ENCODE measurements at places on chromosomes 7 and 10.

DNA sequence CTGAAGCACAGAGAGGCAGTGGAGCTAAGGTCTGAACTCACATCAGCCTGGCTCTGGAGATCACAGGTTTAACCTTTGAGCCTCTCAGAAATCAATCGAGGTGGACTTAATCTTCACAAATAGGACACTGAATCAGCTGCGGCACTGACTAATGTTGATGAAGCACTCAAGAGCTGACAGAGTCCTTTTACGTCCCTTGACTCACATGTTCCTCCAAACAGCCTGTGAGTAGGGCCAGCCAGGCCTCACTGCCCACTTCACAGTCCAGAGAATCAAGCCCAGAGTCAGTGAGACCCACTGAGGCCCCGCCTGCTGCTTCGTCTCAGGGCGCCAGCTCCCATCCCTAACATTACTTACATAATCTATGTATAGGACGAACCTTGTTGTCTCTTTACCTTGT, 63.1 kb downstream of the TNS3 start:
- no peak for DNase-seq

DNA sequence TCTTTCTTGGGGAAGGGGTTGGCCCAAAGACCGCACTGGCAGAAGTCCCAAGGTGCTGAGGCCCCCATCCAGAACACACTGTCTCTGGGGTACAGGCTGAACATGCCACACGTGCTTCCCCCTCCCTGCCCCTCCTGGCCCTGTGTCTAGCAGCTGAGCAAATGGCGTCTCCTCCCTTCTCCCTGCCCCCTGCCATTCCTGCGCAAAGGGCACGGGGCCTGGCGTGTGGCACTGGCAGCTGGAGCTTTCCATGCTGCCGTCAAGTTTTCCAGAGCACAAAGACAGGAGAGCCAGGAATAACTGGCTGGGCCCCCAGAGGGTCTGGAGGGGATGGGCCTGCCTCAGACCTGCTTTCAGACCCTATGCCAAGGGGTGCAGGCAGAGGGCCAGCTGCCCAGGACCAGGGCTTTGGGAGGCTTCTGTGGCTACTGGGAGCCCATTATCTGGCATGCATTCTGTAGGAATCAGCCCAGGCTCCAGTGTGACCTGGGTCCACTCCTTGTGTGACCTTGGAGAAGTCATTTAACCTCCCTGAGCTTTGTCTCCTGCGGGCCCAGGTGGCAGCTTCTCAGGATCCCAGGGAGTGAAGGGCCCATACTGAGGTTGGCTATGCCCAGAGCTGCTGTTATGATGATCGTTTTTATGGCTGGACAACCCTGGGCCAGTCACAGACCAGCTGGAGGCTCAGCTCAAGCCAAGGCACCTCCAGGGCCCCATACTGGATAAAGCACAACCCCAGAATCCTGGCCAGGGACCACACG, 710 bp upstream of the LDB3 start:
- no peak for DNase-seq

- DNase-seq = no peak
Measured at GRCh38 chr10:92847202-92847864, 987 bp upstream of the EXOC6 start.

DNA sequence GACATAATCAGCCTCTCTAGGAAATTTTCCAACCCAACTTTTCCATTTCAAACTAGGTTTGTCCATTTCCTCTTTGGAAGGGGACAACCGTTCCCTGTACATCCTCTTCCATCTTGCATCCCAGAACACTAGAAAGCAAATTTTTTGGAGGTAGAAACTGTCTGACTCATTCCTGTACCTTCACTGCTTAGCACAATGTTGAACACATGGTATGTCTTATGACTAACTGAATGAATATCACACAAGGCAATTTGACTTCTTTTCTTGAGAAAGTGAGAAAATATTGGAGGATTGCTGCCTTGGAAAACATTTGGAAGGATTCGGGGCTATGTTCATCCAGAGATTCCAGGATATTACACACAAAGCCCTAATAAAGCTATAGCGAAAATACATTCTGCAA, 289.1 kb downstream of the FGFR2 start:
- no peak for DNase-seq

DNA sequence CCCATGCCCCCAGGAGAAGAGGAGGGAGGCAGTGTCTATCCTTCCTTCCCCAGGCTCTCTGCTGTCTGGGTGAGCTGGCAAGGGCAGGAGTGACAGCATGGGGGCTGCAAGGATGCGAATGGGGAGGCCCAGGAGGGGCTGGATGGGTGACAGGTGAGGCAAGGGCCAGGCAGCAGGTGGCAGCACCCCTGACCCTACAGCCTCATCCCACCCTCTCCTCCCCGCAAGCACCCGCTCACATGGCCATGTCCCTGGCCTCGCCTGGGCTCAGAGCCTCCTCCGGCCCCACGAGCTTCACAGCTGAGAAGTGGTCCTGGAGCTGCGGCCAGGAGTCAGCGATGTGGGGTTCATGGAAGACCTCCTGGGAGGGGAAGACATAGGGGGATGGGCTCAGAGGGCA, 5.4 kb downstream of the PLOD3 start:
- no peak for DNase-seq

GRCh38 chr7:136685501-136686173, 182.8 kb upstream of the CHRM2 start:
- DNase-seq = no peak

DNA sequence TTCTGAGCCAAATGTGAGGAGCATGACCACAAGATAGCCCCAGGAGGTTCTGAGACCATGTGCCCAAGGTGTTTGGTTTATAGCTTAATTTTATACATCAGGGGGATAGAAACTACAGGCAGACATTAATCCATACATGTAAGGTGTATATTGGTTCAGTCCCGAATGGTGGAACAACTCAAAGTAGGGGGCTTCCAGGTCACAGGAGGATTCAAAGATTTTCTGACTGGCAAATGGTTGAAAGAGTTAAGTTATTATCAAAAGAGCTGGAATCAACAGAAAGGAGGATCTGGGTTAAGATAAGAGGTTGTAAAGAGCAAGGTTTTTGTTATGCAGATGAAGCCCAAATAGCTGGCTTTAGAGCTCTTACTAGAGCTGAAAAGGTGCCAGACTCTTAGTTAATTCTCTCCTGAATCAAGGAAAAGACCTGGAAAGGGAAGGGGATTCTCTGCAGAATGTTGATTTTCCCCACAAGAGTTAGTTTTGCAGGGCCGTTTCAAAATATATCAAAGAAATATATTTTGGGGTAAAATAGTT, 640.0 kb downstream of the IPMK start:
- DNase-seq = no peak

DNA sequence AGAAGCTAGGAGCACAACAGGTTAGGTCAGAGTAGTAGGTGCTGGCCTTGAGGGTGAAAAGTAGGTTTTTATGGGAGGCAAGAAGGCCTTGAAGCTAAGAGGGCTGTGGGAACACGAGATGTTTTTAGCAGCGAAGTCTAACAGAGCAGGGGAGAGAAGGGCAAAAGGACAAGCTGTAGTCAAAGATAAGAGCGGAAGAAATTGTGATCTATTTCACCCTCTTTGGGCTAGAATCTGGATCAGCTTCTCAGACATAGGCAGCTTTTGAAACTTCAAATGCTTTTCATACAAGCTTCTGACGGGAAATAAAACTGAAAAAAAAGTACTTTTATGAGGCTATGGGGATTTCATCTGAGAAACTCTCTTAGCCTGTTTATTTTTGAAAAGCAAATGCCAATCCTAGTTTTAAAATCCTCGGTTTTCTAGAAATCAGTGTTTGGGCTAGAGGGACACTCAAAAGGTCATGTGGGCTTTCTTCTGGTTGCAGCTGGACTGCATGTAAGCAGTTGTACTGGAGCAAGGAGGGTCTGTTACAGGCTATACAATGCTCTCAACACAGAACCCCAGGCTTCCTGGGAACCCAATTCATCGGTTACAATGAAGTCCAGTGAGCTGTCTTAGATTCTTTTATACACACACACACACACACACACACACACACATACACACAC, 83.6 kb downstream of the RNF216 start:
- no peak for DNase-seq

DNA sequence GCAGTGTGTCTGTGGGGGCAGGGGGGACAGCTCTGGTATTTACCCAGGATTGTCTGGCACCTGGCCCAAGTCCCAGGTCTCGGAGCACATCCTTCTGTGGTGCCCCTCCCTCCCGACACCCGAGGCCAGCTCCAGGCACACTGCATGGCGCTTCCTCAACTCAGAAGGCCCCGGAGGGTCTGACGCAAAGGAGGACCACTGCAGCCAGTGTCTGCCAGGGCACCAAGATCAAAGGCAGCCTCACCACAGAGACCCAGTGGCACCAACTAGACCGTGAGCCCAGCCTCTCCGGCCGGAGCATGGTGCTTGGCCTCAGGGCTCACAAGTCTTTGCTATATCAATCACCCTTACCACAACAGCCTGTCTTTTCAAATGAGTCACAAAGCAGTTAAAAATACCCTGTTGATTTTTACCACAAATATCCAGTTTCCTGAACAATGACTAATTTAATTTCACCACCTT, 99.3 kb upstream of the DDC start:
- no peak for DNase-seq

- DNase-seq = no peak
Measured at GRCh38 chr10:120891365-120891764, 40.2 kb downstream of the WDR11 start.

DNA sequence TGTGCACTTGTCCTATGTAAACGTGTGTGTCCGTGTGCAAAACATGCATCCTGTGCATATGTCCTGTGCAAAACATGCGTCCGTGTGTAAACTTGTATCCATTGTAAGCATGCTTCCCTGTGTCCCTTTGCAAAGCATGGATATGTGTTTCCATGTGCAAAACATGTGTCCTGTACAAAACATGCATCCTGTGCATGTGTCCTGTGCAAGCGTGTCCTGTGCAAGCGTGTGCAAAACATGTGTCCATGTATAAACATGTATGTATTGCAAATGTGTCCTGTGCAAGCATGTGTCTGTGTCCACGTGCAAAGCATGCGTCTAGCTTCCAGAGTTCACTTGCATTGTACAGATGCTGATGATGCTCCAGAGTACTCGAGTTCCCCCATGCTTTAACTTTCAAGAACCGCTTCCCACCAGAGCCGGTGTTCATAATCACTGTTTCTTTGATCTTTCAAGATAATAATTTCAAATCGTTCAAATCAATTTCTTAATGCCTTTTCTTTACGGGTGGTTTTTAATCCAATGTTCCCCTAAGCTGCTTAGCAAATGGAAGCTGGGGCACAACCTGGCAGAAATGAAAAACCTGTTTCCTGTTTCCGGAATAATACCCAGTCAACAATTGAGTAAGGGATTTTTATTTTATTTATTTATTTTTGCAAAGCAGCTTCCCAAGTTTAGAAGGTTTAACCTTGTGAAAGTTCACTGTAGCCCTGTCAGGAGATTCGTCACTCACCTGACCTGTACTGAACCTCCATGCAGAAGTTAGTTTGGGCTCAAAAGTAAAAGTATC, 641 bp upstream of the ASB13 start:
- no peak for DNase-seq

DNA sequence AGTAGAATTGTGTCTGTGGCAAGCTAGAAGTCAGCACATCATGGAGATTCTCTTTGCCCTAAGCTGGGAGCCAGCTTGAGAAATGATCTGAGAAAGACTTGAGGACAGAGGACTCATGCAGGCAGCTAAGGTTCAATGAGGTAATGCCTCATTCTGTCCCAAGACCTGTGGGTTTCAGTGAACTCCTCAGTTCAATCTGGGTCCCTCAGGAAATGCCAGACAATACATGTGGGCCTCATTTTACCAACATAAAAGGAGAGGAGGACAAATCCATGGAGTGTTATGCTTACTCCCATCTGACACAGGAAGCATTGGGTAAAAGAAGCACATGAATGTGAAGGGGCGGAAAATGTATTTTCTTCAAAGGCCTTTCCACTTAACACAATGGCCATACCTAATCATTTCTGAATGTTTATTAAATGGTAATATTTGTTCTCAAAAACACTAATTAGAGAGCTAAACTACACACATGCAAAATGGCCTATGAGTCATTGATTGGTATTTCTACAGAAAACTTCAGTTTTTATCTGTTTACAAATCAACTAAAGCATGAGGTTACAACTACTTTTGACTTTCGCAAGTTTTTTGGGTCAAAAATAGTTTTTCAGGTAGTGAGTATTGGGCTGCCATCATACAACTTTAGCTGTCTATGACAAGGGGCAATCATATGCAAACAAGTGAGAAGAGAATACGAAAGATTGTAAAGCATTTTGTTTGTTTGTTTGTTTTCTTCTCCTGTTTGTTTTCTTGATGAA, 205.3 kb downstream of the CHRM2 start:
- no peak for DNase-seq

DNA sequence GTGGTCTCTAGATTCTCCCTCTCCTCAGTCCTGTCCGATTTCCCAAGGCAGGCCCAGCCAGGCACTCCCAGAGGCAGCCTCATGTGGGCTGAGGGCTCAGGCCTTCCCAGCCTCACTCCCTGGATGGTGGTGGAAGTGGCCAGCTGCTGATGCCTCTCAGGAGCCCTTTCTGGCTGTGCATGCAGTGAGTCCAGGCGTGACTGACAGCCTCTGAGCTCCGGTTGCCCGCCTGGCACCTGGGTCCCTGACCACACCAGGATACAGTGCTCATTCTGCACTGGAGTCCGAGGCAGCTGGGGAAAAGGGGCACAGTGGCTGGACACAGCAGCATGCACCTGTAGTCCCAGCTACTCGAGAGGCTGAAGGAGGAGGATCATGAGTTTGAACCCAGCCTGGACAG, 132.6 kb downstream of the CUL2 start:
- DNase-seq = no peak

DNA sequence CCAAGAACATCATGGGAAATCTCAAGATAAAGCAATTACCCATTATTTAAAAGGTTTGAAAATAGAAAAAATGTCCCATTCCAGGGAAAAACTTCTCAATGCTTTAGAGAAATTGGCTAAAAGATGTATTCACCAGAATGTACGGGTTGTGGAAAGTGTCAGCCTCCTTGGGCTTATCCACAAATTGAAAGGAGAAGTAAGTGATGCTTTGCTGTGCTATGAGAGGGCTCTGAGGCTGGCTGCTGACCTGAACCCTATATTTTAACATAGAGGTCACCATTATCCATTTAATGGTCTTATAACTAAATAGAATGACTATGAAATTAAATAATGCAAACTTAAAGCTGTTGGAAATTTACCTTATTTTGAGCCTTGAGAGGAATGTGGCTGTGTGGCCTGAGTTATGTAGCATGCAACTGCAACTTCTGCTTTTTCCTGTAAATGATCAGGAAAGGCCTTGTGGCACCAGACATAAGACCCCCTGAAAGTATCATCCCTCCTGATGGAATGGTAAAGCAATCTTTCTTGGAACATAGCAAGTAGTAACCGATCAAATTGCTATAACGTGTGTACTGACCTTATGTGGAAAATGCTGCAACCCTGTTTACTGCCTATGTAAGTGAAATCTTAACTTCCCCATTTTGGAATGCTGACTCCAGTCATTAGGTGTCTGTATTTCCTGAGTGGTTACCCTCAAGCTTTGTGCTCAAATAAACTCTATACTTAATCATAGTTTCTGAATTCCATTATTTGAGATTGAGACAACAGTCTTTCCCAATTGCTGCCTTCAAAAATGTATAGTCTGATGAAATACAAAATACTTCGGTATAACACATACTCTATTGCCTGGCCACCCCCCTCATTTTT, 6.9 kb downstream of the IFIT1B start:
- no peak for DNase-seq

GRCh38 chr10:8487346-8487745, 432.9 kb downstream of the GATA3 start:
- DNase-seq = no peak

- DNase-seq = no peak
Measured at GRCh38 chr7:107960272-107960671, 42.7 kb downstream of the LAMB1 start.

GRCh38 chr7:89771003-89771636, 383.1 kb upstream of the STEAP1 start:
- DNase-seq = no peak

Measured in CD4-positive, alpha-beta T cell treated with Interleukin-10 for 1 hour (primary cell).